ENCODE measurements at places on chromosomes 2 and 18. TPM values are rescaled to one million over a fixed set of nuclear protein-coding genes. Genes with fewer than 3 reads are reported as not detected.

LYPD6 gene
- under 0.01 TPM for total RNA-seq

TMEM163 gene
- not detected for total RNA-seq

CD207 gene
- total RNA-seq, result not detected

SP5 gene
- total RNA-seq, result not detected

GALNT14 gene
- total RNA-seq, result 0.83 TPM

UGT1A5 gene
- total RNA-seq, result not detected

OSBPL6 gene
- 2.1 TPM for total RNA-seq

DUSP2 gene
- 1.0 TPM for total RNA-seq

ARMC9 gene
- 60.4 TPM for total RNA-seq

CLASP1 gene
- 33.6 TPM for total RNA-seq

CROCC2 gene
- 0.51 TPM for total RNA-seq

MOCOS gene
- 9.0 TPM for total RNA-seq

ANKRD36 gene
- total RNA-seq, result 25.2 TPM

CXCR1 gene
- not detected for total RNA-seq

CARF gene
- total RNA-seq, result 8.6 TPM

RIT2 gene
- not detected for total RNA-seq

AKAIN1 gene
- total RNA-seq, result not detected

ATP6V1B1 gene
- 2.1 TPM for total RNA-seq

MDH1B gene
- 1.8 TPM for total RNA-seq

ZNF513 gene
- 7.7 TPM for total RNA-seq

VWC2L gene
- total RNA-seq, result not detected

SFTPB gene
- not detected for total RNA-seq

IL1F10 gene
- total RNA-seq, result not detected

AQP12A gene
- total RNA-seq, result not detected

C2orf80 gene
- total RNA-seq, result not detected

DSG2 gene
- 0.33 TPM for total RNA-seq

FZD7 gene
- total RNA-seq, result 39.1 TPM

KCNF1 gene
- 2.6 TPM for total RNA-seq

HOXD13 gene
- total RNA-seq, result not detected

SGO2 gene
- total RNA-seq, result 5.4 TPM

All from fibroblast of lung (primary cell).